RCC 7860 (cell line): ENCODE measurements at places on chromosomes 12 and 14.

GRCh38 chr12:28859551-28859950, 289.5 kb upstream of the FAR2 start:
- no peak for DNase-seq

- DNase-seq = no peak
Observed at GRCh38 chr14:91613459-91614112, 103.5 kb upstream of the PPP4R3A start.

DNA sequence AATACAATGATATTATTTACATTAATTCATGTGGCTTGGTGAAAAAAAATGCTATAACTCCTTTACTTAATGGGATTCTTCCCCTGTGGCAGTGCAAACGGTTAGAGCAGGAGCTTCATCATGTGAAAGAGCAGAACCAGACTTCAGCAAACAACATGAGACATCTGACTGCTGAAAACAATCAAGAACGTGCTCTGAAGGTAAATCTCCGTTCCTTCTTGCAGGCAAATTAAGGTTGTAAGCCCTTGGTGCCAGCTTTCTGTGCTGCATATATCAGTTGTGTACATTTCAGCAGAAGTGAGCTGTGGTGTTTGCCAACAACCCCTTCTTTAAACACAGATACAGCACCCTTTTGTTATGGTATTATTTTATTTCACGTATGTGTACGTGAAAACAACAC, 171.7 kb downstream of the MIPOL1 start:
- no peak for DNase-seq

GRCh38 chr14:35344107-35344807, 52.1 kb downstream of the PSMA6 start:
- DNase-seq = no peak

GRCh38 chr12:12247584-12247983, 19.3 kb downstream of the LRP6 start:
- no peak for DNase-seq

GRCh38 chr14:24434036-24434435, 4.3 kb downstream of the KHNYN start:
- no peak for DNase-seq

DNA sequence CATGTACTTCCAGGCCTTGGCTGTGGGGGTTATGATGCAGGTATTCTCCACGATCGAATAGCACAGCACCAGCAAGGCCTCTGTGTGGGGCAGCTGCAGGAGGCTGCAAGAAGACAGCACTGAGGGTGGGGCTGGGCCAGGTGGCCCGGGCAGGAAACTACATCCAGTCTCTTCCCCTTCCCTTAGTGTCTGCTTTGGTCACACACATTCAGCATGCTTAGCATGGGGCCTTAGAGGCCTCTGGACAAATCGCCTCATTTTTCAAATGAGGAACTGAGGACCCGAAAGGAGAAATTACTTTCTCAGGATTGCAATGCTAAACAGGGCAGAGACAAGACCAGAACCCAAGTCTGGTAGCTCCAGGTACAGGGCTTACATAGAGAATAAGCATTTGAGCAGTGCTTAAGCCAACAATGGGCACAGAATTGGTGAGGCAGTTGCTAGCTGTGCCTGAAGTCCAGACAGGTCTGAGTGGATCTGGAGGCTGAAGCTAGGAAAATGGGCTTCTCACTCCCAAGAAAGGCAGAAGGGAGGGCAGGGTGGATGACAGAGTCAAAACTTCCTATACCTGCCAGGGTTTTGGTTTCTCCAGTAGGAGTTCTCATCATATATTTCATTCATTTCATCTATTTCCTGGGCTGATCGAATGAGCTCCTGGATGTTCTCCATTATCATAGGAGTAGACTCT, 3.5 kb downstream of the ACRBP start:
- no peak for DNase-seq

GRCh38 chr12:116657921-116658495, 79.9 kb downstream of the SPRING1 start:
- no peak for DNase-seq

DNA sequence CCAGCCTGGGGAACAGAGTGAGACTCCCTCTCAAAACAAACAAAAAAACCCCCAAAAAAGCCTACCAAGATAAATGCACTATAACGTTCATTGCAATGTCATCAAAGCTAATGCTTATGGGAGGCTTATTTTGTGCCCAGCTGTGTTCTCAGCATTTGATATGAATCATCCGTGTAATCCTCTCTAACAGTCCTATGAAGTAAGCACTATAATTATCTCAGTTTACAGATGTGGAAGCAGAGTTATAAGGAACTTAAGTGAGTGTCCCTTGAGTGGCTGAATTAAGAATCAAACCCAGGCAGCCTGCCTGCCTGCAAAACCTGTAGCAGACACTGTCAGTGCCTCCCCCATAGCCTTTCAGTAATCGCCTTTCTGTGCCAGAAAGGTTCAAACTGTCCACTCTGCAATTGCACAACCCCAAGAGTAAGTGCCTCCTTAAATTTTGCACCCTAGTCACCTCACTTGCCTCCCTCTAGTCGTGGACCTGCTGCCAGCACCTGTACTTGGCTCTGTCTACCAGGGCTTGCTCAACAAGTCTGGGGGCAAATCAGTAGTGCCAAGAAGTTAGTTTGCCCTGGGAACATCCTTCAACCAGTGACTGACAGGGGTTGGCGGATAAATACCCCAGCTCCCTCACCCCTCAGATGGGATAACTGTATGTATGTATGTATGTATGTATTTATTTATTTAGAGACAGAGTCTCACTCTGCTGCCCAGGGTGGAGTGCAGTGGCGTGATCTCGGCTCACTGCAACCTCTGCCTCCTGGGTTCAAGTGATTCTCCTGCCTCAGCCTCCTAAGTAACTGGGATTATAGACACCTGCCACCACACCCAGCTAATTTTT, 23.8 kb upstream of the PPP1CC start:
- DNase-seq = no peak

- no peak for DNase-seq
Observed at GRCh38 chr12:130752692-130753230, 36.7 kb upstream of the RIMBP2 start.

GRCh38 chr12:109768901-109769670, 55.5 kb downstream of the FAM222A start:
- DNase-seq = no peak

DNA sequence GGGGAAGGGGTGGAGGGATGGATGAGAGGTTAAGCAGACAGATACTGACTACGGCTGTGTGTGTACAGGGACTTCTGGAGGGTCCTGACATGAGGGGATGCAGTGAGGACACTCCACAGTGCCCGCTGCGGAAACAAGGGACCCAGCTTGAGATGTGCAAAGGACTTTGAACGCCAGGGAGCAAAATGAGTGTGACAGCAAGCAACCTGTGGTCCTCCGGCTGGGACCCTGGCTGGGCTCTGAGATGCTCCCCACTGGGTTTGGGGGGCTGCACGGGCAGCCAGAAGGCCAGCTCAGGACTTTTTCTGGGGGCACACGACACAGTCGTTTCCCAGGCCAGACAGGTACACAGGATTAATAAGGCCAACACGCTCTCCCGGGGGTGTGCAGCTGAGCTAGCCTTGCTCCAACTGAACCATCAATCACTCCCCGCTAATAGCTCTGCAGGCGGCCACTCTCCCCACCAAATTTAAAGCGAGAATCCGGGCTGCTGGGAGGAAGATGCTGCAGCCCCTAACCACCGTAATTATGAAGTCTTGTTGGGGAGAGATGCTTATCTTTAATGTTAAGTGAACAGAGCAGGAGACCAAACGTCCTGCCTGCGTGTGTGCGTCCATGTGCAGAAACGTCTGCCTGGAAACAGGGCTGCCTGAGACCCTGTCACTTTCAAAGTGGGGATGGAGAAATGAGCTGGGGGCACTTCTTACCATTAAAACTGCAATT, 51.6 kb upstream of the DLK1 start:
- no peak for DNase-seq

- DNase-seq = no peak
Observed at GRCh38 chr12:65566751-65567150, 257.5 kb upstream of the HMGA2 start.

- no peak for DNase-seq
Observed at GRCh38 chr14:24761141-24761540, 127.2 kb upstream of the GZMB start.

DNA sequence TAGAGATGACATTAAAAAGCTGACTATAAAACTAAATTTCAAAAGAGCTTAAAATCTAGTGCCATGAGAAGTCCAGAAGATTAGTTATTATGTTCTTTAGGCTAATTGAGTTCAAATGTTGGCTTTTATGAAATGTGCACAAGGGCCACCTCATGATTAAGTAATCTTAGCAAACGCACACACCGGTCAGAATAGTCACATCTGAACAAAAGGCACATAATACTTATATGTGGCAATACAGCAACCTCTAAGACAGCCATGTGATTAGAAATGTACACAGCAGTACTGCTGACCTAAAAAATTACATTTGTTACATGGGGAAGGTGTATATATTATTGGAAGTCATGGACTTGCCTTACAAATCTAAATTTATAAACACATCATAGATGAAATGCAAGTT, 344.7 kb upstream of the GARIN6 start:
- peak; percentile 0 for DNase-seq

- no peak for DNase-seq
Observed at GRCh38 chr14:91599994-91600393, 89.9 kb upstream of the PPP4R3A start.

GRCh38 chr12:24879644-24880043, 69.3 kb downstream of the BCAT1 start:
- DNase-seq = no peak

- DNase-seq = peak; percentile 53
Observed at GRCh38 chr12:122471324-122472226, 29.2 kb downstream of the ZCCHC8 start.

- no peak for DNase-seq
Observed at GRCh38 chr12:77968571-77968970, 137.9 kb downstream of the NAV3 start.

DNA sequence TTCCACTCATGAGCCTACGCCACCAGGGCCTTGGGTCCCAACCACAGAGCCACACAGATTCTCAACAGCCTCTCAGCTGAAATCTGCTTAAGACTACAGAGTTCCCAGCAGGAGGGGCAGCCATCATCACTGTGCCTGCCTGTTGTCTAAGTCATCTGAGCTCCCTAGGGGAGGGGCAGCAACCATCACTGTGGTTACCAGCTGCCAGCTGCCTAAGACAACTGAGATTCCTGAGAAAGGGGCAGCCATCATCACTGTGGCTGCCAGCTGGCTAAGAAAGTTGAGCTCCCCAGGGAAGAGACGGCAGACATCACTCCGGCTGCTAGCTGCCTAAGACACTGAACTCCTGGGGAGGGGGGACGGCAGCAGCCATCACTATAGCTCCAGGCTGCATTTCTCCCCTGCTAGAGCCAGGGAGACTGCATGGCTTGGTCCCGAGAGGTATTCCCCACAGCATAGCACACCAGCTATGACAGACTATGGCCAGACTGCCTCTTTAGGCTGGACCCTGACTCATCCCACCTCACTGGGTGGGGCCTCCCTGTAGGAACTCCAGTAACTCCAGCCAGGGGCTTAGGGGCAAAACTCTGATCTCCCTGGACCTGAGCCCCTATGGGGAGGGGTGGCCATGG, 37.2 kb upstream of the C14orf132 start:
- no peak for DNase-seq

DNA sequence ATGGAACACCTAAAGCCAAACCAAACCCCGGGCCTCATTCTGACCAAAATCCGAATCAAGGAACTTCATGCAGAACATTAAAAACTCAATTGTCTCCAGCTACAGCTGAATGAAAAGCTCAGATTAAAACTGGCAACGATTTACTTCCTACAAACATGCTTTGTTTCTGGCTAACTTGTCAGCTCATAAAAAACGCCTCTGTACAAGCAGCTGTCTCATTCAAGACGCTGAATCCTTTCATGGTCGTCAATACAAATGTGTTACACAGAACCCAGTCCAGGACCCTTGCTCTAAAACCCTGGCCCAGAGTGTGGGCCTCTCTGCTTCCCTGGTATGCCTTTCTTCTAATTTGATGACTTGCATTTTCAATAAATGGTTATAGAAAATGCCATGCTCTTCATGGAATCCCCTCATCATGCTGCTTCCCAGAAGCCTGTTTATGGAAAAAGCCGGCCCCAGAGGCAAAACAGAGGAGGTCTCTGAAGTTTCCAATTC, 183.1 kb downstream of the PHLDA1 start:
- no peak for DNase-seq

GRCh38 chr12:116962197-116962596, 51.4 kb downstream of the FBXW8 start:
- DNase-seq = no peak

- no peak for DNase-seq
Observed at GRCh38 chr14:90805662-90806540, 10.3 kb downstream of the TTC7B start.

- no peak for DNase-seq
Observed at GRCh38 chr12:1147821-1148220, 156.8 kb downstream of the ERC1 start.

DNA sequence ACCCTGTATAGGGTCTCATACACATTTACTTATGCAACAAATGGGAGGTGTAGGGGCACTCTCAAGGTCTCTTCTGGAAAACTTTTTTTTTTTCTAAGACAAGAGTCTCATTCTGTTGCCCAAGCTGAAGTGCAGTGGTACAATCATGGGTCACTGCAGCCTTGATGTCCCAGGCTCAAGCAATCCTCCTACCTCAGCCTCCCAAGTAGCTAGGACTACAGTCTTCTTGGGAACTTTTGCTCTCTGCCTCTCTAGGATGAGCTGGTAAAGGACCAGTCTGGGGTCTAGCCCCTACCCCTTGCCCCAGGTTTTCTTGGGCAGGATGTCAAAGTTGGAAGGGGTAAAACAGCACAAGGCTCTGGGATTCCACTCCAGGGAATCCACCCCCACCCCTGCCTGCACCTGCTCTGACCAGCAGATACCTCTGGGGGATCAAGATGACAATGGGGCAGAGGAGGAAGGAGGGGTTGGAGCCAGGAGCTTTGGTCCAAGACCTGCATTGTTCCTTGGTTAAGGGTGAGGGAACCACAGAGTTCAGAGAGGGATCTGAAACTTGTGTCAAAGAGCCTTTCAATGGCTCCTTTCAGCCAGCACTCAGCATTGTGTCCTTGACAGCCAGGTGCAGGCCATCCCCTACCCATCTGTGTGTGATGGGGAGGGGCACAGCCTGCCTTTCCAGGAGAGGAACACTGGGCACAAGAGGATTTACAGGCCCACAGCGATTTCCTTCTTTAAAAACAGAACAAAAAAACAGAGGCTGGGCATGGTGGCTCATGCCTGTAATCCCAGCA, 12.2 kb downstream of the CTDSP2 start:
- no peak for DNase-seq

DNA sequence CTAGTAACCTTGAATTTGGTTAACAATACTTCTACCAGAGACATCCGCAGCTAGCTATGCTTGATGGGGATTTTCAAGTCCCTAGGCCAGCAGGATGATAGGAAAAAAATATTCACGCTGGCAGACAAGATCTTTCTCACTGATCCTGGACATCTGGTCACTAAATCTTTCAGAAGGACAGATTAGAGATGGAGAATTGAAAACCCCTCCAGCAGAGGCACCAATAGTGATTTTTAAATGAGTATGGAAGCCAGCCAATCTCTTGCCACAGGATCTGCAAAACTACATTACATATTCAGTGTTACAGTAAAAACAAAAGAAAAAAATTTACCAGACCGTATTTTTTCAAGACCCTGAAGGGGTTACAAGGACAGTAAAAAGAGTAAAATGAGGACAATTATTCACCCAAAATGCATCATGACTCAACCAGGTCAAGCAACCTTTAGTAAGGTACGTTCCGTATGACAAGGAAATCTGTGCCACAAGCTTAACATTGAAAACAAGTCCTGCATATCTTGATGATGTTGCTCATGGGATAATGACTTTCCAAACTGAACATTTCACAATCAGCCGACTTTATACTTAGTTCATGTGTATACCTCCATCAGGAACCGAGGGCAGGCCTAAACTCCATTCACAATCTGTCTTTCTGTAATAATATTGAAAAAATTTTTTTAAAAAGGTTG, 239.5 kb downstream of the GXYLT1 start:
- no peak for DNase-seq

GRCh38 chr14:61193476-61193875, 87.7 kb downstream of the TMEM30B start:
- DNase-seq = no peak
